ENCODE measurements at places on chromosomes 13 and 19.

DNA sequence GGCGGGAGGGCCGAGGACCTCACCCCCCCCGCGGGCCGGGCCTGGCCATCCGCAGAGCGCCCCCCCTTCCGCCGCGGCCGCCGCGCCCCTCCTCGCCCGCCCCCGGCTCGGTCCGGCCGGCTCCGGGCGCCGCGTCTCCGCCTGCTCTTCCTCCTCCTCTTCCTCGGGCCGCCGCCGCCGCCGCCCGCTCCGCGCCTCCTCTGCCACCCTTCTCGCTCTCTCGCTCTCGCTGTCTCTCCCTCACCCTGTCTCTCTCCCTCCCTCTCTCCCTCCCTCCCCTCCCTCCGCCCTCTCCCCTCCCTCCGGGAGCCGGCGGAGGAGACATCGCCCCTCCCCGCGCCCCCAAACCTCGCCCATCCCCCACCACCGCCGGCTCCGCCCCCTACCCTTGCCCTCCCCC, at the start of gene SHANK1:
Gene SHANK1, minus strand, starts transcription at position 237 of the 400 bp plus-strand sequence. CDS start 2,883 bp downstream, outside the sequence.
- DNase-seq: peak; percentile 88

DNA sequence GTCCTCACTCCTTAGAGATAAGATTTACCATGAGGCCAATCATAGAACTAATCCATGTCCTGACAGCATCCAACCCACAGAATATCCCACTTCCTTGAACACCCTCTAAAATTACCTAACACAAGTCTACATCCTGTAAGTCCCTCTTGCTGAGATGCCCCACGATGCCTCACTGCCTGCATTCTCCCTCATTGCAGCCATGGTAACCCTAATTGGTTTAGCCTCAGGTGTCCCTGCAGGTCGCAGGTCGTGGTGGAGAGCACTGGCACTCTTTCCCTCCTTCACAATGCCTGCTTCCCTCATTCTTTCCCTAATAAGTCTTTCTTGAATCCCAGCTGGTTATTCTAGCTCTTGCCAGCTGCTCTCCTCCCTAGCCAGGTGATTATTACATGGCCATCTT, 35.3 kb upstream of the MYO16 start:
- DNase-seq: no peak

DNA sequence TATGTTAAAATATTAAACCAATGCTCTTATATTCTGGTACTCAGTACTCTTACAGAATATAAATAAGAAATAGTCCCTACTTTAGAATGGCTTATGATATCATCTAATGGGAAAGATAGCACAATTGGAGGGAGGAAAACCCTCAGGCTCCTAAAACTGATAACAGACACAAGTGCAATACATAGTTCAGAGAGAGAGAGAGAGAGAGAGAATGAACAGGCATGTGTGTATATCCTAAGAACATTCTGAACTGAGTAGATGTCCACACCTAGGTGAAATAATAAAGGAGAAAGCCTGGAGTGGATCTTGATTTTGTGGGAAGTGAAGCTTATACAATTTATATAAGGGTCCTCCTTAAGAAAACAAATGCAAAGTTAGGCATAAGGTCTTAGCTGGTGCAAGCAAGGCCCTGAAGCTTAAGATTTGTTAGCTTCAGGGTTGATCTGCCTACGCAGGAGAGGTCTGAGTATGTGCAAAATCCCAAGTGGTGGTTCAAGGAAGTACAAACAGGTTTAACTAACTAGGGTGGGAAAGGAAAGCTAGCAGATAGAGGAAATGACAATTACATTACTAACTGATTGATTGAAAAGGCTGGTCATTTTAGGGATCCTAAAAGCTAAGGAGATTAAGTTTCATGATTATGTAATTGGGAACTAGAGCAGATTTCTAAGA, 53.3 kb downstream of the SOX21 start:
- DNase-seq: no peak

DNA sequence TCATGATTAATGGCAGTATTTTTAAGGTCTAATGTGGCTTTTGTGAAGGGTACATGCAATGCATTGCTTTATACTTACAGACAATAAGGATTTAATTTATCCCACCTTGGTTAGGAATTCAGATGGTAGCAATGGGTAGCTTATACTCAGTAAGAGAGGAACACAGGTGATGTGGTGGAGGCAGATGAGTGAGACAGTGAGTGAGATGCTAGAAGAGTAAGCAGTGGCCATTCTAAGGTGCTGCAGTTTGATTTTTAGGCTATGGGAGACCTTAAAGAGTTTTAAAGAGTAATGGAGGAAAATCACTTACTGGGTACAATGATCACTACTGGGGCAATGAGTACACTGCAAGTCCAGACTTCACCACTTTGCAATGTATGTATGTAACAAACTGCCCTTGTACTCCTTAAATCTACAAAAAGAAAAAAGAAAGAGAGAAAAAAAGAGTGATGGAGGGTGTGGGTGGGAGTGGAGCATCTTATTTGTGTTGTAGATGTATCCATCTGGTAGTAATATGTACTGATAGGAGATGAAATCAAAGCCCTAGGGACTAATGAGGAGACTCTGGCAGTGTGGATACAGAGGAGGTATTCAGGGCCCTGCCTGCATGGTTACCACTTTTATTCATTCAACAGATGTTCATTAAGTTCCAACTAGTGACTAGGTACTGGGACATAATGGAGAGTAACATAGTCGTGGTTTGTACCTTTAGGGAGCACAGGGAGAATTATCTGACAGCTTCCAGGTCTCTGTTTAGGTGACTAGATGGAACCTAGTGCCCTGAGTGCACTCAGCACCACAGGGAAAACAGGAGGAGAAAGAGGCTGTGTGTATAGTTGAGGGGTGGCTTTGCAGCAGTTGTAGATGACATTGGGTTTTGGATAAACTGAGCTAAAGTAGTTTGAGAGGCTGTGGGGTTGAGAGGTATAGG, 99.0 kb downstream of the GPC6 start:
- peak; percentile 42 for DNase-seq

- DNase-seq: no peak
Observed at GRCh38 chr13:71798707-71799106, 68.3 kb downstream of the DACH1 start.

GRCh38 chr13:90713441-90714133, 633.9 kb upstream of the MIR17HG start:
- DNase-seq: peak; percentile 17

DNA sequence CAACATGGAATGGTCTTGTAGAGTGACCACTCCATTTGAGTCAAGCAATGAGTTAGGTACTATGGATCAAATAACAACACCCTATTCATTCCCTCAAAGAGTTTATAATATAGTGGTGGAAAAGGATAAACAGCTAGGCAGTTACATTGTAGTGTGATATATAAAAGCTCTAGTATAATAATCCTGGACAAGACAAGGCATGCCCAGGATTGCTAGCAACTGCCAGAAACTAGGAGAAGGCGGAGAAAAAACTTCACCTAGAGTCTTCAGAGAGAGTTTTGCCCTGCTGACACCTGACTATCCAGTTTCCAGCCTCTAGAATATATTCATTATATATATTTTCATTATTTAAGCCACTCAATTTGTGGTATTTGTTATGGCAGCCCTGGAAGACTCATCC, 530.6 kb downstream of the KLF12 start:
- no peak for DNase-seq

GRCh38 chr19:4305659-4306058, 1.3 kb downstream of the FSD1 start:
- DNase-seq: no peak

DNA sequence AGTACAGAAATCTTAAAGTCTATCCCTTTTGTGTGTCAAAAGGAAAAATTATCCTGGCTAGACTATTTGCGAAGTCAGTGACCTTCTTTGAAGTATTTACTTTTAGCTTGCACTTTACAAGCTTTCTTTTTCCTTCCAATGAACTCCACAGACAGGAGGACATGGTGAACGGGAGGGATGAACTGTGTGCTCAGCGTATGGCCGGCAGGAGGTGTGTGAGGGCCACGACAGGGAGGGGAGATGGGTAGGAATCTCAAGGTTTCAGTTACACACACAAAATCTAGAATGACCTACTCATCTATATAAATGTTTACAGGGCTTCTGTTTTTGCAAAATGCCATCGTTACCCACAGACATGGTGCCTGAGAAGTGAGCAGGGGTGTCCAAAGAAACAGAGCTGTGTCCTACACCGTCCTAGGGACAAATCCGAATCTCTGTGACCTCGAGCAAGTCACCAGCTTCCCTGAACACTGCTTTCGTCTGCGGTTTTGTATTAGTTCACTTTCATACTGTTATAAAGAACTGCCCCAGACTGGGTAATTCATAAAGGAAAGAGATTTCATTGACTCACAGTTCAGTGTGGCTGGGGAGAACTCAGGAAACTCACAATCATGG, 537.2 kb downstream of the LIG4 start:
- peak; percentile 3 for DNase-seq
